Effector memory CD8-positive, alpha-beta T cell (primary cell): ENCODE measurements at places on chromosomes 1 and 21.

- no peak overlapping the region for H3K4me3 ChIP-seq
- H3K27ac ChIP-seq, result no peak overlapping the region
- no peaks in the 10 kb centered on the region for H3K4me1 ChIP-seq
- no peaks in the 10 kb centered on the region for H3K27me3 ChIP-seq
- DNase-seq, result no peak
These were observed 22.8 kb downstream of the RAB7B start for GRCh38 chr1:205980237-205980870.

DNA sequence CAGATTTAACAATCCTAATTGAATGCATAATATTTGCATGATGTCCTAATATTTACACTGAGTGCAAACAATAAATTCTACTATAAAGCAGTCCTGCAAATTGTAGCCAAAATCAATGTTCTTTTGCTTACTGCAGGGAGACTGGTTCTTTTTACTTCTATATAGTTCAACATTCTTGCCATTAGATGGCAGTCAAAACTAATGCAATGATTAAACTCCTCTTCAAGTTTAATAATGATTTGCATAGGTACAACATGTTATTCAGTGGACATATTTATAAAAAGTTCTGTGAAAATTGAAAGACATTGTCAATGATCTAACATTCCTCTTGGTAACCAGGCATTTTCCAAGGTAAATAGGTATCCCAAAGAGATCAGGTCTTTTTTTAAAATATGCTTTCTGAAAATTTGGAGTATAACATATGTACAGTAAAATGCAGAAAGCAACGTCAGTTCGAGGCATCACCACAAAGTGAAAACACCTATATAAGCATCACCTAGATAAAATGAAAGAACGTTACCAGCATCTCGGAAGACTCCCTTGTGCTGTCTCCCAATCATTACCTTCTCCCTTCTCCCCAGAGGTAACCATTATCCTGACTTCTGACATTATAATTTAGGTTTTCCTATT, 9.8 kb upstream of the FNBP1L start:
- peaks cover 3% of the 10 kb centered on the region for H3K36me3 ChIP-seq
- peaks cover 13% of the 10 kb centered on the region for H3K27me3 ChIP-seq
- no peak for DNase-seq
- no peak overlapping the region for H3K27ac ChIP-seq
- H3K4me3 ChIP-seq, result no peak overlapping the region

- no peak for DNase-seq
- no peaks in the 10 kb centered on the region for H3K36me3 ChIP-seq
- peak overlapping the region; percentile 79 for H3K27ac ChIP-seq
These were observed 8.7 kb upstream of the TDRD10 start for GRCh38 chr1:154493276-154493675.

GRCh38 chr1:175887521-175887920, 144.1 kb upstream of the TNR start:
- H3K4me3 ChIP-seq, result no peak overlapping the region
- no peak overlapping the region for H3K27ac ChIP-seq
- H3K36me3 ChIP-seq, result no peaks in the 10 kb centered on the region
- no peaks in the 10 kb centered on the region for H3K27me3 ChIP-seq

DNA sequence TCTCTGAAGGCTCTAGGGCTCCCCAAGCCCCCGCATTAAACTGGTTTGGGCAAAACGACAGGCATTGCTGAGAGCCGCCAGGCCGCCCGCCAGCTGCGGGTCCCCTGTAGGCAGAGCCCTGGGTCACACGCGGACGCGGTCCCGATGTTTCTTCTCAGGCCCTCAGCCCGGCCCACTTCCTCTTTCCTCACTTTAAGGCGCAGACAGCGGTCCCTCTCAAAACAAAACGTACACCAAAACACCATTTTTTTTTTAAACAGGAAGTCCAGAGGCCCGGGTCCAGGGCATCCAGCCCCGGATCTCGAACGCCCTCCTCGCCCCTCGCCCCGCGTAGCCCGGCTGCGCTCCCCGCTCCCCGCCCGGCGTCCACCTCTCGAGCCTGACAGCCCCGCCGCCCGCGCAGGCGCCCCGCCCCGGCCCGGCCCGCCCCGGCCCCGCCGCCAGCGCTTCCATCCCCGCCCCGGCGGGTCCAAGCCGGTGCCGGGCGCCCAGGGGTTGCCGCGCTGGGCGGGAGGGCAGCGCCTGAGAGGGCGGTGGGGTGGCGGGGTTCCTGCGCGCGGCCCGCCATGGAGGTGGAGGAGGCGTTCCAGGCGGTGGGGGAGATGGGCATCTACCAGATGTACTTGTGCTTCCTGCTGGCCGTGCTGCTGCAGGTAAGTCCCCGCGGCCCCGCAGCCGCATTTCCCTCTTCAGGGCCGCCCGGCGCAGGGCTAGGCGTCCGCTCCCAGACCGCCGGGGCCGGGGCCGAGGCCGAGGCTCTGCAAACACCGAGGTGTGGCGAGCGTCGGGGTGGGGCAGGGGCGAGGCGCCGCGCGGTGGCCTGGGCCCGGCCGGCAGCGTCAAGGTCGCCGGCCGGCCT, at the start of gene SLC22A15:
SLC22A15 (plus strand) TSS at position 452 of the 859 bp plus-strand sequence; CDS start at position 567, 115 bp downstream.
- DNase-seq, result peak; percentile 16
- no peaks in the 10 kb centered on the region for H3K36me3 ChIP-seq

DNA sequence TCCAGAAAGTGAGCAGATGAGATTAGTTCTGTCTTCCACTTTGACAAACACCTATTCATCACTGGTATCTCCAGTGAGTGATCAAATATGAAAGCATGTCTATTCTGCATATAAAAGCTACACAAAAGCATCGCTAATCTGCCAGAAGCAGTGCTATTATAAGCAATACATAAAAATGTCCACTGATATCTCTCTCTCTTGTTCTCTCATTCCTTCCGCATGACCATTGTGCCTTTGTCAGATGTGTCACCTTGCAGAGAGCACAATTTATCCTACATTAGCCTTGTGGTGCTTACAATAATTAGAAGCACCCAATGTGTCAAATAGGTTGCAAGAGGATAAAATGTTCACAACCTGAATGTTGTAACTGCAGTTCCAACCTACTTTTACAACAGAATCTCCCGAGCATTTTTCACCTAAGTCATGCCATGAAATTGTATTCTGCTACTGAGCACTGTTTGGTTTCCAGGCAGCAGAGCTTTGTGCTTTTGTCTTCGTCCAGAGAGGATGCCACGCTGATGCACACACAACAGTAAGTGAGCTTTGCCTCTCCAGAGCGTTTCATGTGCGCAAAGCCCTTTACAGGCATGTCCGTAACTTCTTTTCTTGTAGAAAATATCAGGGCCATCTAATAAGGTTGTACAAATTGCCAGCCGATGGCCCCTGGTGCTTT, 198.7 kb upstream of the PLD5 start:
- H3K4me3 ChIP-seq, result no peak overlapping the region
- DNase-seq, result no peak
- H3K27ac ChIP-seq, result no peak overlapping the region
- H3K27me3 ChIP-seq, result no peaks in the 10 kb centered on the region

DNA sequence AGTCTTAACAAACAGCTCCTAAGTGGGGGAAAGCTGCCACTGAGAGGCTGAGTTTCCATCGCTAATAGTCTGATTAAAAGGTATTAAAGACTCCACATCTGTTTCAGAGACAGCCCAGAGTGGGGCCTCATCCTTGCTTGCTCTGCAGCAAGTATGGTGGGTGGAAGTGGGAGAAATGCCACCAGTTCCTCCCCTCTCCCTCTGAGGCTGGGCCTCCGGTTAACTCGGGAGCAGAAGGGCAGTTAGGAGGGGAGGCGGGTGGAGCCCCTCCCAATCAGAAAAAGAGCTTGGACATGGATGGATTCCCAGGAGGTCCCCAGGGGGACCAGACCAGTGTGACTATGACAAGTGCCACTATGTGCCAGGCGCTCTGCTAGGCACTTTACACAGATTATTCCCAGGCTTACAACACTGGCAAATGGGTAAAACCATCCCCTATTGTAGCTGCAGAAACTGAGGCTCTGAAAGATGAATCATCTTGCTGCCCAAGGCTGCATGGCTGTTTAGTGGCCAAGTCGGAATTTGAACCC, 11.4 kb upstream of the ASCL5 start:
- no peak overlapping the region for H3K4me3 ChIP-seq
- H3K27me3 ChIP-seq, result no peaks in the 10 kb centered on the region
- H3K4me1 ChIP-seq, result no peaks in the 10 kb centered on the region
- no peak for DNase-seq
- H3K27ac ChIP-seq, result no peak overlapping the region
- H3K36me3 ChIP-seq, result peaks cover 6% of the 10 kb centered on the region

DNA sequence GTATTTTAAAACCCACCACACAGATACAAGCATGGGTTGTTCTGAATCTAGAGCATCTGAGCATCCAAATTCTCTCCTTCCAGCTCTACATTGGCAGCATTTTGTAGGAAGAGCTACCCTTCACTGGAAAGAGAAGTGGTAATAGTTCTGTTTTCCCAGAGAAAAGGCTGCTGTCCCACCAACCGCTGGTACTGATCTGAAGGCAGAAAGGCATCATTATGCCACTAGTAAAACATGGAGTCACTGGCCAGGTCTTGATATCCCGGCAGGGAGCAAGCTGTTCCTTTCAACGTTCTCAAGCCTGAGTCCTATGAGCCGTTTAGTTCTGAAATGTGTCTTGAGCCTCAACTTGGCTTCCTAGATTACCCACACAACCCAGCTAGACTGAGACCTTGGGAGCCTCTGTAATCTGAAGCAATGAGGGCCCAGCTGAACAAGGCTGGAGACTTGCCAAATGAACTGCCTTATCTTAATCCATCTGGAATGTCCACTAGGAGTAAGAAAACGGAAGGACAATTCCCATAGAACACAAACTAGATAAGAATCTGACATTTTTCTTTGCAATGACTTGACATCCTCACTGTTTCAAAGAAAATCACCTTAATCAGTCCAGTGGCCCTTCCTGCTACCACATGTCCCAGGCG, 116.8 kb downstream of the KCNH1 start:
- no peak for DNase-seq
- H3K27ac ChIP-seq, result no peak overlapping the region
- H3K27me3 ChIP-seq, result peaks cover 81% of the 10 kb centered on the region

- no peaks in the 10 kb centered on the region for H3K27me3 ChIP-seq
- H3K4me1 ChIP-seq, result peaks cover 4% of the 10 kb centered on the region
- H3K27ac ChIP-seq, result peak overlapping the region; percentile 15
- no peak for DNase-seq
- H3K36me3 ChIP-seq, result peaks cover 57% of the 10 kb centered on the region
- H3K4me3 ChIP-seq, result no peak overlapping the region
These were observed 21.2 kb upstream of the DIP2A start for GRCh38 chr21:46437511-46437910.

DNA sequence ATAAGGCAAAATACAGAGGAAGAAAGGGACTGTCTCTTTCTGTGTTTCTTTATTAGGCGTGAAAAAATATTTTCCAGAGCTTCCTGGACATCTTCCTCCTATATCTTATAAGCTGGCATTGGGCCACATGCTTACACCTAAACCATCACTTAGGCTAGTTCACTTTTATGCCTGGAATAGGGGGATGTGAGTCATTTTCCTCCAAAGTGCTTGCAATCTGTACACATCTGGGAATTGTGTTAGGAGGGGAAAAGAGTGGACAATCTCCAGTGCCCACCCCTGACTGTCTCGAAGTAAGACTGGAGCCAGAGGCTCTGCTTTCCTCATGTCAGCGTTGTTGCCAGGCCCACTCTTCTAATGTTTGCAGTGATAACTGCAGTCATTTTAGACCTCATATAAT, 29.9 kb downstream of the GIPC2 start:
- H3K36me3 ChIP-seq, result no peaks in the 10 kb centered on the region
- no peak overlapping the region for H3K27ac ChIP-seq
- no peak for DNase-seq

DNA sequence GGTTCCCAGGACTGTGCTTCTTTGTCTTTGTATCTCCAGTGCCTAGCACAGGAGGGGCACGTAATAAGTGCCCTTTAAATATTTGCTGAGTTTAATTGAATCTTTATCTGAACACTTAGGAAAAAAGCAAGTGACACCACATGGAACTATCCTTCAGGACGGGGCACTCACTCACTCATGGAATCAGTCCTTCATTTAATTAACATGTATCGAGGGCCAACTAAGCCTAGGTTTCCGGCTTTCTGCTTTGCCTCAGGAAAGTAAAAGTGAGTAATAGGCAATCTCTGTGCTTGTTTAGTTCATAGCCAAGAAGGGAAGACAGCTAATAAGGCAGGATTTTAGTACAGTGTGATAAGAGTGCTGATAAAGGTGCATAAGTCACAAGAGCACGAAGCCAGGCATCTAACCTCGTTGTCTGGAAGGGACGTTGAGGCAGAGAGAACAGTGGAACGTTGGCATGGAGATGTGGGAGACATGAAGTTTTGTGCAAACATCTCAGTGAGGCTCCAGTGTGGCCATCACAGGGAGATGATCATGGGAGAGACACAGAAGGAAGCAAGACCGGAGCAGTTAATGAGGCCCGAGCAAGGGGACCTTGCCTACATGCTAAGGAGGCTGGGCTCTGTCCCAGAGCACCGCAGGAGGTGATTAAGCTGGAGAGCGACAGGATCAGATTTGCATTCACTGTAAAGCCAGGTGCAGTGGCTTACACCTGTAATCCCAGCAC, 54.1 kb upstream of the TRIM67 start:
- H3K4me1 ChIP-seq, result no peaks in the 10 kb centered on the region
- no peaks in the 10 kb centered on the region for H3K36me3 ChIP-seq
- no peak for DNase-seq
